Central memory CD4-positive, alpha-beta T cell (primary cell): ENCODE measurements at places on chromosomes 6 and 20.

GRCh38 chr6:117444600-117444999 lies 18.9 kb upstream of the ROS1 start:
- no peak for DNase-seq

GRCh38 chr6:13268913-13269518 lies 59.3 kb downstream of the TBC1D7 start:
- DNase-seq: no peak

DNA sequence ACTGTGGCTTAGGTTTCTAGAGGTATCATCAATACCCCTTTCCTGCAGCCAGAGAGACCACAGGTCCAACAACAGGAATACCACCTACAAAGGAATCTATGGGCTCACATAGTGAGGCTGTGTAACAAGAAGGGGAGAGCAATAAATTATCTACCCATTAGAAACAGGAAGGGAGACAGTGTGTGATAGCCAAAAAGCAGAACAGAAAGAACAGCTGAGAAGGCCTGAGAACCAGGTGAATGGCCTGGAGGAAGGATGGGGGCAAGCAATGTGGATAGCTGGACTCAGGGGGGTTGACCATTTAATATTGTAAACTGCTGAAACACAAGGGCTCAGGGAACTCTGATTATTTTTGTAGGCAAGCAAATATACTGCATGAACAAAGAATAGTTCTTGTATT lies 628.2 kb downstream of the COL12A1 start:
- DNase-seq: no peak

GRCh38 chr6:151391471-151392413 lies at the start of gene ZBTB2:
Gene ZBTB2, minus strand, starts transcription at chr6:151391559. Its CDS starts 17,922 bp downstream, at chr6:151373637.
- DNase-seq: peak; percentile 65

- DNase-seq: no peak
Observed at GRCh38 chr6:142233945-142234682, 67.7 kb upstream of the ADGRG6 start.

- DNase-seq: no peak
Observed at GRCh38 chr6:105594821-105595220, 191.9 kb upstream of the PREP start.

DNA sequence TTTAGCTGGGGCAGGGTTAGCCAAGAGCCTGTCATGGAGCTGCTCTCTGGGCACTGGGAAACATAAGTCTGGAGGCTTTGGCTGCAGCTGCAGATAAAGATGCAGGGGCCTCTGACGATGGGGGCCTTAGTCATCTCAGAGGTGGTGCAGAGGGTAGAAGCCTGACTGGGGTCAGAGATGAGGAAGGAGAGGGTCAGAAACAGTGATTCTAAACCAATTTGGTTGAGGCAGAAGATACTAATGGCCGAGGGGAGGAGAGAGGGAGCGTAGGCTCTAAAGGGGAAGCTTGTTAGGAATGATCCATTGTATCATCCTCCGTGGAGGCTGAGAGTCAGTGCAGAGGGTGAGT lies 33.8 kb downstream of the PLEKHG1 start:
- no peak for DNase-seq

DNA sequence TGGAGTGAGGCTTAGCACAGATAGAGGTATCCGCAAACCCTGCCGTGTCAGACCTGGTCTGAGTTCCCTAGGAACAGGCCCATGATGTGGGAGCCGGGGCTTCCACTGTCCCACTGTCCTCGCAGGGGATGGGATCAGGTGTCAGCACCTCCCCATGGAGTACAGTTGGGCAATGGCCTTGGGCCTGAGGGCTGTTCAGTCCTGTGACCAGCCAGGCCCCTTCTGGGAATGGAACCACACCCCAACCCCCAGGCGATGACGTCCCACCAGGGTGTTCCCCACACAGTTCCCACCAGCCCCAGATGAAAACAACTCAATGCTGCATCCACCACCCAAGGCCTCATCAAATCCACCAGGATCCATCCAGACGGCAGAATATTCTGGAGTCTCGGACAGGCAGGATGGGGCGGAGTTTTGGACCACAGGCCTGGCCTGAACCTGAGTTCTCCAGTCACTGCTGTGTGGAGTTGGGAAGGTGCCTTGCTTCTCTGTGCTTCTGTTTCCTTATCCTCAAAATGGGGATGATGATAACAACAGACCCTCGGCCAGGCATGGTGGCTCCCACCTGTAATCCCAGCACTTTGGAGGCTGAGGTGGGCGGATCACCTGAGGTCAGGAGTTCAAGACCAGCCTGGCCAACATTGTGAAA lies 62.2 kb downstream of the UBE2V1 start:
- DNase-seq: no peak

GRCh38 chr6:4772750-4773149 lies 3.5 kb upstream of the CDYL start:
- no peak for DNase-seq

GRCh38 chr6:56403745-56404144 lies 156.4 kb upstream of the COL21A1 start:
- no peak for DNase-seq

GRCh38 chr6:56024931-56025330 lies 149.5 kb upstream of the BMP5 start:
- DNase-seq: no peak

- no peak for DNase-seq
Observed at GRCh38 chr20:61803915-61804751, 261.5 kb downstream of the TAF4 start.
